GM12878 (cell line): ENCODE measurements at places on chromosomes 7 and 10. TPM values are rescaled to one million over a fixed set of nuclear protein-coding genes. Genes with fewer than 3 reads are reported as not detected.
A peak's percentile ranks its signal among the peaks of the same experiment; 100 is the strongest.

DNA sequence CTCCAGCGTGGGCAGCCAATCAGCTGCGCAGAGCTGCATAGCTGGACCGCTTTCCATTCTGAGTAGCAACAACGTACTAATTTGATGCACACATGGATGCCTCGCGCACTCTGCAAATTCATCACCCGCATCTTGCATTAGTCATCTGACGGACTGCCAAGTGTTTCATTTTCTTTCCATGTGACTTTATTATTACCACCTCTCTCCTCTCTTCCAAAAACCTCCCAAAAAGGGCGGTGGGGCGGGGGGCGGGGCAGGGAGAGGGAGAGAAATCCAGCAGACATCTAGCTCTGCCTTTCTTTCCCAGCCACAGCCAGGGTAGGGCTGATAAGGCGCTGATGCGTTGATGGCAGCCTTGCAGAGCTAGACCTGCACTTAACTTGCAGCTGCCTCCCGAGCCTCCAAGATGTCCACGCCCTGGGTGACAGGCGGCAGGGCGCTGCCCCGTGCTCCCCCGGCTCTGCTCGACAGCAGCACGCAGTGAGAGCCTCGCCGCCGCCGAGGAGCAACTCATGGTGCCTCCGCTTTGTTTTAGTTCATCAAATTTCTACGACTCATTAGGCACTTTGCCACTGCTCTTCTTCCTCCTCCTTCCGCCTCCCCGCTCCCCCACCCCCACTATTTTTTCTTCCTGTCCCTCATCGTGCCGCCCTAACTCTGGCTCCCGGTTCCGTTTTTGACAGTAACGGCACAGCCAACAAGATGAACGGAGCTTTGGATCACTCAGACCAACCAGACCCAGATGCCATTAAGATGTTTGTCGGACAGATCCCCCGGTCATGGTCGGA lies 147.3 kb downstream of the CELF2 start:
- no peaks in the 10 kb centered on the region for H3K27me3 ChIP-seq
- H3K36me3 ChIP-seq: peaks cover 3% of the 10 kb centered on the region
- no peak for DNase-seq
- peak overlapping the region; percentile 96 for H3K4me3 ChIP-seq
- H3K4me1 ChIP-seq: peaks cover 28% of the 10 kb centered on the region

- no peak overlapping the region for H3K4me3 ChIP-seq
- H3K27ac ChIP-seq: no peak overlapping the region
- no peaks in the 10 kb centered on the region for H3K36me3 ChIP-seq
- H3K4me1 ChIP-seq: no peaks in the 10 kb centered on the region
- DNase-seq: no peak
Observed at GRCh38 chr10:117736655-117737054, 194.1 kb downstream of the EMX2 start.

GRCh38 chr7:98137826-98138151 lies 31.1 kb downstream of the LMTK2 start:
- H3K27me3 ChIP-seq: no peaks in the 10 kb centered on the region
- H3K4me1 ChIP-seq: peaks cover 25% of the 10 kb centered on the region
- H3K4me3 ChIP-seq: no peak overlapping the region
- DNase-seq: peak; percentile 83
- no peak overlapping the region for H3K27ac ChIP-seq
- H3K36me3 ChIP-seq: no peaks in the 10 kb centered on the region; the same call in 1 of the 2 replicates

- no peaks in the 10 kb centered on the region for H3K36me3 ChIP-seq
- H3K27ac ChIP-seq: no peak overlapping the region
- no peak for DNase-seq
Observed at GRCh38 chr7:94223375-94224084, 171.2 kb upstream of the COL1A2 start.

GRCh38 chr10:58087896-58088295 lies 179.8 kb downstream of the IPMK start:
- no peaks in the 10 kb centered on the region for H3K27me3 ChIP-seq
- no peaks in the 10 kb centered on the region for H3K36me3 ChIP-seq

DNA sequence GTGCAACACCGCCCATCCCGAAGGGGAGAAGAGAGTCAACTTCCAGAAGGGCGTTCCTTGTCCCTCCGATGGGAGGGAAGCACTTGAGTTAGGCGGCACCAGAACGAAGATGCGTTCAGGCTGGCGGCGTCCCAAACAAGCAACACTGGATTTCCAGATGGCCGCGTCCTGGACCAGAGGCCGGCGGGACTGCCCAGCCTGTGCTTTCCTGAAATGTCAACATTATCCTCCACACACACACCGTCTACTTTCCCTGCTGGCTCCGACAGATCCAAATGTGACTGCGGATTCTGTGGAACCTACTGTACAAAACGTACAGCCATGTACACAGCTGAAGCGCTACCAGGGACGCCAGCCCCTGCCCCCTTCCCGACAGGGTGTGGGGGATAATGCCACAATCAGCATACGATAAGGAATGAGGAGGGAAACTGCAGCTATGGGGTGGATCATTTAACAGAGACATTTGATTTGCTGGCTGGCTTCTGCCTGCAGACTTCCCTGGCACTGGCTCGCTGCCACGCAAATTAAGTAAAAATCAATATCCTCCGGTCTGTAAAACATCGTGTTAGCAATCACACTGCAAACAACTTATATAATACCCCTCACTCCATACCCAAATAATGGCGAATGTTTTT lies 82.1 kb downstream of the ZRANB1 start:
- no peak overlapping the region for H3K4me3 ChIP-seq
- no peak overlapping the region for H3K27ac ChIP-seq
- no peaks in the 10 kb centered on the region for H3K4me1 ChIP-seq
- peaks cover under 1% of the 10 kb centered on the region; the same call in 1 of the 2 replicates for H3K27me3 ChIP-seq

GRCh38 chr10:29317027-29317420 lies 28.2 kb downstream of the LYZL1 start:
- DNase-seq: no peak
- no peaks in the 10 kb centered on the region for H3K36me3 ChIP-seq
- H3K27me3 ChIP-seq: no peaks in the 10 kb centered on the region

DNA sequence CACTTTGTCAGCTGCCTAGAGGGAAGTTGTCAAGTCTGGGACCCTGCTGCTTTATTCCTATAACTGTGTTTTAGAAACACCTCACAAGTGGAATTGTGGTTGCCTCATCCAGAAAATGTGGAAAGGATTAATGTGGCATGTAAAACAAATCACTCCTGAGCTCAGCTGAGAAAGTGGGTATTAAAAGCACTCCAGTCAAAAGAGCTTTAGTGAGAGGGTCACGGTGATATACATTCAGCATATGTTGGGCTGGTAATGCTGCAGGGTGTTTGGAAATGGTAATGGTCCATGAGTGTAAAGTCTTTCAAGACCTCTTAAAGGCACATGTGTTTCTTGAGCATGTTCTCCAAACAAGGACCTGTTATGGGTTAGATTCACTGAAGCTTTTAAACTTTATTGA lies 318.2 kb upstream of the MEOX2 start:
- H3K27me3 ChIP-seq: no peaks in the 10 kb centered on the region
- no peak for DNase-seq
- H3K4me3 ChIP-seq: no peak overlapping the region

Gene DENND2A
- total RNA-seq: not detected in 2 replicates

DNA sequence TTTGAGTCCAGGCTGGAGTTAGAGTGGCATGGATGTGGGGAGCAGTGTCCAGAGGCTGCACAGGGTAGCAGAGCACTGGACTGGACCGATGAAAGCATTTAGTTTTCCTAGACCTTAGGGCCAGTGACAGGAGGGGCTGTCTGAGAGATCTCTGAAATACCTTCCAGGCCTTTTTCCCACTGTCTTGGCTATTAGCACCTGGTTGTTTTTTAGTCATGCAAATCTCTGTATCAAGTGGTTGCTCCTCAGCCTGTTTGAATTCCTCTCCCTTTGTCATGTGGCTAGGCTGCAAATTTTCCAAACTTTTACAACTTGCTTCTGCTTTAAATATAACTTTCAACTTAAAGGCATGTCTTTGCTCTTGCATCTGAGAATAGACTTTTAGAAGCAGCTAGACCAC lies 504.3 kb upstream of the VSTM2A start:
- H3K27me3 ChIP-seq: no peaks in the 10 kb centered on the region
- no peak for DNase-seq
- no peak overlapping the region for H3K4me3 ChIP-seq
- H3K27ac ChIP-seq: no peak overlapping the region
- H3K36me3 ChIP-seq: no peaks in the 10 kb centered on the region

- H3K4me3 ChIP-seq: no peak overlapping the region
- no peak overlapping the region for H3K27ac ChIP-seq
- H3K4me1 ChIP-seq: no peaks in the 10 kb centered on the region
Observed at GRCh38 chr7:15921576-15921975, 235.1 kb upstream of the MEOX2 start.

DNA sequence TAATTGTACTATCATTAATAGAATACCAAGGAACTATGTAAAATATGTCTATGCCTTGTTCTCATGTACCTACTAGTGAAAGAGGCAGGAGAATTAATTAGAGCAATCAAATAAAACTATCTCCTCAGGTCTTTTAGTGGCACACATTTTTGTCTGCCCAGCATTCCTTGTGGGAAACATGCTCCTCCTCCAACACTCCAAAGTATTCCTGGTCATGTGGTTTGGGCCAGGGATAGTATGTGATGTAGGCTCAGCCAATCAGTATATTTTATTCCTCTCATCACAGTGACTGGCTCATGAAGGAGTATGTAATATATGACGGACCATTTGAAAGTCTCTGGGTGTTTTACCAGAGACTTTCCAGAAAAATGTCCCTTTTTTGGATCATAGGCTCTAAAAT lies 16.7 kb upstream of the SYPL1 start:
- DNase-seq: no peak
- no peaks in the 10 kb centered on the region for H3K4me1 ChIP-seq
- no peak overlapping the region for H3K27ac ChIP-seq
- H3K27me3 ChIP-seq: peaks cover 4% of the 10 kb centered on the region
- H3K36me3 ChIP-seq: no peaks in the 10 kb centered on the region

DNA sequence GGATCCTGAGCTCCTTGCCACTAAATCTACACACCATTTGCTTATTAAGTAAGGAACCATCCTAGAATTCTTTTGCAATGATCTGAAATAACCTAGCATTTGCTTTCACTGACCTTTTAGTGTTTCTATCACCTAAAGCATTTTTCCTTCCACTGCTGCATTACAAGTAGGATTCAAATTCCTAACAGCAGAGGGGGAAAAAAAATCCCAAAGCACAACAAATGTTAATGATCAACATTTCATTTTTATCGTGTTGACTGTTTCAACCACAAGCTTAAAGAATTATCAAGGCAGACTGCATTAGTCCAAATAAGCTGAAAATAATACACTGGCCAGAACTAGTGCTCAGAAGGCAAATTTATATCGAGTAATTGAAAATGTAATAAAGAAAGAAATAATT lies 174.7 kb upstream of the TCF7L2 start:
- DNase-seq: no peak
- H3K4me1 ChIP-seq: no peaks in the 10 kb centered on the region
- H3K27ac ChIP-seq: no peak overlapping the region
- H3K4me3 ChIP-seq: no peak overlapping the region
- no peaks in the 10 kb centered on the region for H3K27me3 ChIP-seq

Gene HOGA1
- not detected in 2 replicates for total RNA-seq

GRCh38 chr7:156892081-156892800 lies 742 bp downstream of the LMBR1 start:
- no peaks in the 10 kb centered on the region for H3K27me3 ChIP-seq
- no peaks in the 10 kb centered on the region for H3K36me3 ChIP-seq
- peaks cover 25% of the 10 kb centered on the region for H3K4me1 ChIP-seq
- no peak for DNase-seq
- H3K27ac ChIP-seq: peak overlapping the region; percentile 71
- H3K4me3 ChIP-seq: peak overlapping the region; percentile 64

GRCh38 chr10:99784727-99785441 lies 2.4 kb downstream of the ABCC2 start:
- H3K27me3 ChIP-seq: no peaks in the 10 kb centered on the region
- no peak overlapping the region for H3K27ac ChIP-seq
- no peaks in the 10 kb centered on the region for H3K36me3 ChIP-seq
- H3K4me3 ChIP-seq: no peak overlapping the region
- DNase-seq: no peak
- H3K4me1 ChIP-seq: no peaks in the 10 kb centered on the region

DNA sequence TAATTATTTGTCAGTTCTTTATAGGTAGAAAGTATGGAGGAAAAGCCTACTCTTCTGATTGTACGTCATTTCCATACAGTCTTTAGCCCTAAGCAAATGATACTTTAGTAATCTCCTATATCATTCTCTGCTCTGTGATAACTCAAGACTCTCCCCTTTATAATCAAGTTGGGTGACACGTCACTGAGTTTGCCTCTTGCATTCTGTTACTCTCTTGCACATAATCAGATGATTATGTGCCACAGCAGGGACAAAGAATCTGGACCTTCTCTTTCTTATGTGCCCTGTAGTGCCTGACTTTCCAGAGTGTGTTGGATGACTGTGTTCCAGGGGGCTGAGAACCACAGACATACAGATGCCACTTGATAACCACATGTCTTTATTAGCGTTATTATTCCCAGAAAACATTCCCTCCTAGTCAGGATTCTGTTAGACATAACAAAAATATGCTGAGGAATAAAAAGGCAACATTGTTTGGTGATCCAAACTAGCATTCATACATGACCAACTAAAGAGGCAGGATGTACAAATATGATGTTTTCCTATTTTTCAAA lies 116.4 kb upstream of the HGF start:
- no peak overlapping the region for H3K4me3 ChIP-seq
- no peaks in the 10 kb centered on the region for H3K36me3 ChIP-seq
- H3K4me1 ChIP-seq: peaks cover 18% of the 10 kb centered on the region
- no peak for DNase-seq
- H3K27me3 ChIP-seq: no peaks in the 10 kb centered on the region
- H3K27ac ChIP-seq: no peak overlapping the region; the same call in 1 of the 2 replicates

Gene BTAF1
- total RNA-seq: 54.2 and 54.6 TPM in 2 replicates

Gene NACAD
- total RNA-seq: not detected in 2 replicates

- H3K27ac ChIP-seq: peak overlapping the region; percentile 83
- DNase-seq: no peak
- H3K4me1 ChIP-seq: peaks cover 3% of the 10 kb centered on the region; the same call in 1 of the 2 replicates
Observed at GRCh38 chr7:106282852-106283251, 1.9 kb downstream of the NAMPT start.

GRCh38 chr7:2698581-2699288 lies 10.7 kb downstream of the AMZ1 start:
- peak overlapping the region; percentile 38; the same call in 1 of the 2 replicates for H3K27ac ChIP-seq
- no peaks in the 10 kb centered on the region for H3K27me3 ChIP-seq
- H3K4me1 ChIP-seq: peaks cover 21% of the 10 kb centered on the region
- no peaks in the 10 kb centered on the region for H3K36me3 ChIP-seq
- 0 out of 2 replicates have a peak overlapping the region, but pooled peaks have one; percentile 32 for H3K4me3 ChIP-seq

DNA sequence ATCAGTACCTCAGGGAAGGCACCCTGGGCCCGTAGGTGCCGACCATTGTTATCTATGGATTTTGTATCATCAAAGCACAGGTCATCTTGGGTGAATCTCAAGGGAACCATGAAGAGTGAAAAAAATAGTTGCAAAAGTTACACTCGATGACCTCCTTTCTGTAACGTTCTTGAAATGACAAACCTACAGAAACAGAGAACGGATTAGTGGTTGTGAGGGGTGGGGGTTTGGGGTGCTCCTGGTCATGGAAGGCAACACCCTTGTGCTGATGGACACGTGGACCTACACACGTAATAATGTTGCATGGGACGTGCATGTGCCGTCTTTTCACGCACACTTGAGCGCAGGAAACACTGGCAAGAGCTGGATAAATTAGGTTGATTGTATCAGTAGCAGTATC lies 655.9 kb downstream of the SDK1 start:
- peak; percentile 31 for DNase-seq
- peaks cover 10% of the 10 kb centered on the region for H3K4me1 ChIP-seq
- H3K36me3 ChIP-seq: no peaks in the 10 kb centered on the region
- peak overlapping the region; percentile 69 for H3K27ac ChIP-seq
- peak overlapping the region; percentile 4; the same call in 1 of the 2 replicates for H3K4me3 ChIP-seq
